Mammary epithelial cell (primary cell): ENCODE measurements at places on chromosomes 4 and X. TPM values are rescaled to one million over a fixed set of nuclear protein-coding genes. Genes with fewer than 3 reads are reported as not detected.

ADRA2C gene
- not detected in 2 replicates for total RNA-seq

CFAP47 gene
- not detected for total RNA-seq

SAGE1 gene
- total RNA-seq, result not detected in 2 replicates

HSFX1 gene
- 0.94 and 0.99 TPM in 2 replicates for total RNA-seq

DIPK2B gene
- total RNA-seq, result not detected

GAGE12J gene
- not detected in 2 replicates for total RNA-seq

FOXR2 gene
- total RNA-seq, result not detected in 2 replicates

UGT2B10 gene
- not detected for total RNA-seq

ETDB gene
- total RNA-seq, result not detected in 2 replicates

MAGEA11 gene
- not detected for total RNA-seq

SMIM10L2A gene
- 3.7 and 10.0 TPM in 2 replicates for total RNA-seq

AFP gene
- not detected for total RNA-seq

XAGE2 gene
- not detected for total RNA-seq

ACOT9 gene
- total RNA-seq, result 57.8 TPM

DCAF4L1 gene
- 0.24 and 0.45 TPM in 2 replicates for total RNA-seq

TEX13D gene
- total RNA-seq, result not detected in 2 replicates

DKK2 gene
- 0.17 TPM for total RNA-seq

UCHL1 gene
- 0.40 and 2.3 TPM in 2 replicates for total RNA-seq

FGF5 gene
- total RNA-seq, result 1.3 and 2.9 TPM in 2 replicates

SCLT1 gene
- 7.2 TPM for total RNA-seq

GAGE12E gene
- total RNA-seq, result not detected

MTCP1 gene
- total RNA-seq, result 1.8 TPM

GPR143 gene
- total RNA-seq, result not detected

PABPC1L2A gene
- total RNA-seq, result not detected

GDI1 gene
- total RNA-seq, result 100 and 110 TPM in 2 replicates

TBC1D8B gene
- total RNA-seq, result 12.8 TPM

VEGFC gene
- total RNA-seq, result 9.0 TPM

GABRA4 gene
- total RNA-seq, result not detected

HDAC6 gene
- 40.6 and 42.5 TPM in 2 replicates for total RNA-seq
